Activated CD4-positive, alpha-beta T cell treated with anti-CD3 and anti-CD28 coated beads, Interleukin-2, amount 50 U/mL, for 4 hours (primary cell): ENCODE measurements at places on chromosomes 4 and X.

GRCh38 chrX:38351346-38351745 is 1.1 kb upstream of the OTC start:
- no peak for DNase-seq

DNA sequence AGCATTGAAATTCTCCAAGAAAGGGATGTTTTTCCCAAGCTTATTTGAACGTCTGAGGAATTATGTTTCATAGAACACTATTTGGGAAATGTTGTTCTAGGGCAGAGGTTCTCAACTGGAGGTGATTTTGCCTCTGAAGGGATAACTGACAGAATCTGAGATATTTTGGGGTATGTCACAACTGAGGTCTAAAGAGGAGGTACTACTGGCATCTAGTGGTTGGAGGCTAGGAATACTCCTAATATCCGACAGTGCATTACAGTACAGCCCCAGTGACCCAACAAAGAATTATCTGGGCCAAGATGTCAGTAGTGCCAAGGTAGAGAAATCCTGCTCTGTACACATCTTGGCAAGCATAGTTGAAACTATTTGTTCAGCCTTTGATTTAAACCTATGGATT is 6.4 kb downstream of the HSPA4L start:
- no peak for DNase-seq

DNA sequence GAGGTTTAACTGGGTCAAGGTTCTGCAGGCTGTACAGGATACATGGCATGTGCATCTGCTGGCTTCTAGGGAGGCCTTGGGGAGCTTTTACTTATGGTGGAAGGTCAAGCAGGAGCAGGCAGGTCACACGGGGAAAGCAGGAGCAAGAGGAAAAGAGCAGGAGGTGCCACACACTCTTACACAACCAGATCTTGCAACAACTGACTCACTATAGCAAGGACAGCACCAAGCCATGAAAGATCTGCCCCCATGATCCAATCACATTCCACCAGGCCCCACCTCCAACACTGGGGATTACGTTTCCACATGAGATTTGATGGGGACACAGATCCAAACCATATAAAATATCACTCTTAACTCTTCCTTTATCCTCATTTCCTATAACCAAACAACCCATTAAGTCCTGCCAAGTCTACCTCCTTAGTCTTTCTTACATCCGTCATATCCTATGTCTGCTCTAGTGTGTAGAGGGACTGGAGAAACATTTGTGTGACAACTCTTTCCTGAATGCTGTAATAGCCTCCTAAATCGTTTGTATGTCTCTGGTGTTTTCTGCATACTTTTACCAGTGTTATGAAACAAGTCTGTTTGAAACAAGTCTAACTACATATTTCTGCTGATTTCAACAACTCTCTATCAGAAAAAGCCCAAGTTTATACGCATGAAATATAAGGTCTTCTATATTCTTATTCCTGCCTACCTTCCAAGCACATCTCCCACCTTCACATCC is 8.3 kb upstream of the RAP2C start:
- no peak for DNase-seq

DNA sequence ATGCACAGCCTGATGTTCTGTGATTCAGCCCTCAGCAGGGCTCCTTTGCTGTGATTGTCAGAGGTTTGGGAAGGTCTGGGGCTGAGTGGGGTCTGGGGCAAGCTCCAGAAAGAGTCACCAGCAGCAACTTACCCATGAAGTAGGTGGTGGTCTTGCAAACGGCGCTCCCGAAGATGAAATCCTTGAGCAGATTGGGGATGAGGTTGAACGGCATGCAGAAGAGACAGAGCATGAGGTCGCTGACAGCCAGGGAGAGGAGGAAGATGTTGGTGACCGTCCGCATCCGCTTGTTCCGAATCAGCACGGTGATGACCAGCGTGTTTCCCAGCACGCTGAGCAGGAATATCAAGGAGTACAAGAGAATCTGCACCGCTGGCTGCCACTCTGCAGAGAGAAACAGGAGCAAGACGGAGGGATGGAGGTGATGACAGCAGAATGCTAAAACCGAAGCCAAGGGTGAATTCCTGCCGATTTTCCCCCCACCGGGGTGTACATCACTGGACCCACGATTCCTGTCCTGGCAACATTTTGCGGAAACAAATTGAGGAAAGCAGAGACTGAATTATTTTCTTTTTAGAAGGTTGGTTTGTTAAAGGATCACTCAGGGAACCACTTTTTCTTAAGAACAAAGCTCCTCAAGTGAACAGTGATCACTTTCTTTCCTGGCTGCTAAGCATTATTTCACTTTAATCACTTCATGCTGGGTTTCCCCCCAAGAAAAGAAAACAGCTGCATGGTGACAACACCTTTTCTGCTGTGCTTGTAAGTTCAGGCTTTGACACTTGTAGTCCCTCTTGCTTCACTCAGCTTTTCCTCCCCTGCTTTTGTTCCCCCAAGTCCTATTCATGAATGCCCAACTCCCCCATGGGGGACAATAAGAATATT is 941 bp downstream of the CCKAR start:
- no peak for DNase-seq

DNA sequence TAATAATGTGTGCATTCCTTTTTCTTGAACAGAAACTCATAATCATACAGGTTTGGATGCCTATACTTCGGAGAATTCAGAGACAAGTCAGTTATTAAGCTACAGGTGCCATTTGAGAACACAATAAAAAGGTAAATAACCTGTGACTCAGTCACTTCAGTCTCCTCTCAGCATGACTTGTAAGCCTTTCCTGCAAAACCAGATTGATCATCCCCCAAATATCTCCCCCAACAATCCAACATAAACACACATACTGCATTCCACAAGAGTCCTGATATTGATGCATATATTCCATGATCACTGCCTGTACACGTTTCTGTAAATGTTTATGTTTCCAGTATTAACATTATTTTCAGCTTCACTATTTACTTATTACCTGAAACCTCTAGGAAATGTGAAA is 110.8 kb downstream of the PWWP3B start:
- no peak for DNase-seq

GRCh38 chr4:8771666-8772065 is 100.0 kb downstream of the HMX1 start:
- no peak for DNase-seq

GRCh38 chr4:69957209-69957608 is 8.3 kb downstream of the CSN2 start:
- no peak for DNase-seq

DNA sequence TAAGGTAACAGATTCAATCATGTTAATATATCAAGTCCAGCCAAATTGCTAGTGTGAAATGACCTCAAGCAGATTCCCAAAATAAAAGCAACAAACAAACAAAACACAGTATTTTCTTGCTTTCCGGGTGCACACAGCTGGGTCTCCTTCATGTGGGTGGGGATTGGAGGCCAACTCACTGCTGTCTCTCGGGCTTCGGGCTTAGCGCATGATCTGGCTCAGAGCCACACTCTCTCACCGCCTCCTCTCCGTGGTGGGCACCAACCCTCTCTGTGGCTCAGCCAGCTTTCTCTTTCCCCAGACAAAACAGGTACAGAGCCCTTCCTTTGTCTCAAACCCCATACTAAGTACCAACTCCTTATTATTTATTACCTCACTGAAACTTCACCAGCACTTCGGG is 2.9 kb upstream of the REELD1 start:
- DNase-seq = no peak

- no peak for DNase-seq
Observed at GRCh38 chrX:37509349-37509748, 62.1 kb upstream of the LANCL3 start.

GRCh38 chrX:43269201-43269600 is 386.9 kb upstream of the MAOA start:
- no peak for DNase-seq

DNA sequence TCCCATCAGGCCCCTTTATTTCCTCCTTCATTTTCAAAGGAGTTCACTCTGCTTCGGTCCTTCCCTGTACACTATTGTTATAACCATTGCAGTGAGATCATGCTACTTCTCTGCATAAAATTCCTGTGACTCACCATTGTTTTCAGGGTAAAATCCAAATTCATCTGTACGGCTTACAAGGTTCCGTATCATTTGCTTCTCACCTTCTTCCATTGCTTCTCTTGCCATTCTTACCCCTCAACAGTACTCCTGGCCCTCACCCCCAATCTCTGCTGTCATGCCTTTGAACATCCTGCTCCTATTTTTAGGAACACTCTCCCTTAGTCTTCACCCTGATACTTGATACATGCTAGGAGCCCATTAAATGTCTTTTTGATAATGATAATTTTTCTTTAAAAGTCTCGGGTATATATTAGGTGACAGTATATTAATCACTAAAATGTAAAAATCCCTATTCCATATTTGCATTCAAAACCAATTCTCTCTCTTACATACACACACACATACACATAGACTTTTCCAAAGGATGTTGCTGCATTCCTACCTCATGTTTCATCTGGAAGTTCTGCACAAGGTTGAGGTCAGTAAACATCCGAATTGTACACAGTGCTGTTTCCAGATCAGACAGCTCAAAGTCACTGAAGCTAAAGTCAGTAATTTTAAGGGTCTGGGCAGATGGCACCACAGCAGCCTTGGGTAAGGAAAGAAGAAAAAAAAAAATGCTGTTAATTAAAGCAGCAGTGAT is 103.4 kb downstream of the PDE5A start:
- no peak for DNase-seq

GRCh38 chrX:154818916-154819770 is 13.9 kb upstream of the MPP1 start:
- DNase-seq = no peak
